ENCODE measurements at places on chromosomes 7 and 10.

DNA sequence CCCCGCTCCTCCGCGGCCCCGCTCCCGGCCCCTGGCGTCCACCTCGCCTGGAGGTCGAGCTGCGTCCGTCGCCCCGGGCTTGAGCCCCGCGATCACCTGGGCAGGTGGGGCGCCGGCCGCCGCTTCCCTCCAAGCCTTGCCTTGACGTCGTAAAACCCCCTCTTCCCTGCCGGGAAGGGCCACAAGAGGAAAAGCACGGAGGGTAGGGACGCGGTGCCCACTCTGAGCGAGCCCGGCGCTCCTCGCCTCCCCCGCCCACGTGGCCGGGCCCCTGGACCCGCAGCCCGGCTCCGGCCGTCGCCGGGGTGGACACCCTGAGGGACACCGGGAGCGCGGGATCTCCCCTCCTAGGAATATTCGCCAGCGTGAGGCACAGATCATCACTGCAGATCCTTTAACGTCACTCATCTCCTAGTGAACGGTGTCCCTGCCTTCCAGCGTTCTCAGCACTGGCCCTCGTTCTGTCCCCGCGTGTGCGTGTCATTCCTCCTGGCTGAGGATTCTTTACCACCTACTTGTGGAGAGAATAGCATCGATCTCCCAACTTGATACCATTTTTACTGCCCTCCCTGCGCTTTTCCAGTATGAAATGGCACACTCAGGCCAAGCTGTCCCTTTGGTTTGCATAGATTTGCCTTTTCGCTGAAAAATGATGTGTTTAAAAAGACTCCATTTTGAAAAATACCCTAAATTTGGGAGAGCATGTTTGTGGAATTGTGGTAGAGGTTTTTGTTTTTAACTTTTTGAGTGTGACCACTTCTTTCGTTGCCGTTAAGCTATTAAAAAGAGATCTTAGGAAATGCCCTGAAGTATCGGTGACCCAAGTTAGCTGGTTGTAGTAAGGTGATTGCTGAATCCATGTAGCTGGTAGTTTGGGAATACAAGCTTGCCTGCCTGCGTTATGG lies 649 bp downstream of the ACTR3B start:
- DNase-seq = no peak

DNA sequence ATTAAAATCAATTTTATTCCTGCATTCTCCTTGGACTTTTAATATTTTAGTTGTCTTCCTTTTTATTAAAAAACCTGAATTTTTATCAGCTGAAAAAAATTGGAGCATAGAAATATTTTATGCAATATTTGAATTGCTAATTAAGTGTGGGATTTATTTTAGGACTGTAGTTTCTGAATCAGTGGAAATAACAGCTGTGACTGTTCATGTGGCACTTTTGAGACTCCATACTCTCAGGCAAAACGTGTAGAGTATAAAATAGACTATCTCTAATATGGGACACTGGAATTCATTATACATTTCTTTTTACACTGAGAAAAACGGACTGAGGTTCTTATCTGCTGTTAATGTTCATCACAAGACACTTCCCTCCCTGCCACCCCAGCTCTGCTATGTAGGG lies 558.3 kb upstream of the TPK1 start:
- no peak for DNase-seq

DNA sequence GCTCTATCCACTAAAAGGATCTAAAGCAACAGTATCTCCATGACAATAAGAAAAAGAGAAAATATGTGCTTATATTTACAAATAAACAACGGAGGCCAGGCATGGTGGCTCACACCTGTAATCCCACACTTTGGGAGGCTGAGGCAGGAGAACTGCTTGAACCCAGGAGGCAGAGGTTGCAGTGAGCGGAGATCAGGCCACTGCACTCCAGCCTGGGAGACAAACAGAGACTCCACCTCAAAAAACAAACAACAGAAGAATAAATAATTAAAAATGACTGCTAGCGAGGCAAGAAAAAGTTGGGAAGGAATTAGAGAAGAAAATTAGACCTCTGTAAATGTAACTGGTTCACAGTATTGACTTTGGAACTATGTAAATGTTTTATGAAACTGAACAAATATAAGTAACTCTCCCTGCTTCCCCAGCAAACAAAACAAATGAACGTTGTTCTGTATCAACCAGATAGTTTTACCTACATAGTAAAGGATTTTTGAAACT lies 17.1 kb downstream of the TRIM24 start:
- DNase-seq = no peak

- DNase-seq = no peak
Measured at GRCh38 chr7:73438547-73439409, 5.2 kb downstream of the FZD9 start.

DNA sequence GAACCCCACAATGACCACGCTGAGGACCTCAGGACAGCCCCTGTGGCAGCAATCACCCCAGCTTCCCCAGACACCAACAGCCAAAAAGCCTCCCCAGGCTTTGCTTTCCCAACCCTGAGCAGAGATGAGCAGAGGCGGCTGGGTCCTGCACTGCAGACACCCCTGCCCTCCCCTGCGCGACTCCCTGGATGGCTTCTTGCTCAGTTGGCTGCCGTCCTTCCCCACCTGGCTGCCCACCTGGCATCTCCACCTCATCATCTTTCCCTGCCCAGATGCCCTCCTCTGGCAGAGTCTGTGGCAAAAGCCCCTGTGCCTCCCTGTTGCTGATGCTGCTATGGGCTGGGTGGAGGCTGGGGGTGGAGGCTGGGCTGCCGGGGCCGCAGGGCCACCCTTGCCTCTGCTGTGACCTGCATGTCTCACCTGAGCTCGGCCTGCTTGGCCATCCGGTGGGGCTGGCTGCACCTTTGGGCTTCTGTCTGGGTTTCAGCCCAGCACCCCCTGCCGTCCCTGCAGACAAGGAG lies 567.7 kb downstream of the TCERG1L start:
- no peak for DNase-seq

GRCh38 chr7:34838329-34838728 lies 180.3 kb downstream of the NPSR1 start:
- DNase-seq = no peak

DNA sequence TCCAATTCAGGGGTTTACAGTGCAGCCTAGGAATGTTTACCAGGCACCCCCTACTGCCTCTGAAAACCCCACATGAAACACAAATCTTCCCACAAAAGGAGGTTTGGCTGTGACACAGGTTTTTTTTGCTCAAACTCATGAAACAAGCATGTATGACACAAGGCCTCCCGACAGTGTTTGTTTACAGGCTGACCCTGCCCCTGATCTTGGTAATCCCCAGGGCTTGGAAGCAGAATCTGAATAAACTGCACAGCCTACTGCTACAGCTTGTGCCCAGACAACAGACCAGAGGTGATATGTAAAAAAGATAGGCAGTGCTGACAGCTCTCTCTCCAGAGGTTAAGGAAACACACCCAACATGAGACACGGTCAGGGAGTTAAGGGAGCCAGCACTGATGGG lies 184.2 kb downstream of the KMT2E start:
- no peak for DNase-seq

DNA sequence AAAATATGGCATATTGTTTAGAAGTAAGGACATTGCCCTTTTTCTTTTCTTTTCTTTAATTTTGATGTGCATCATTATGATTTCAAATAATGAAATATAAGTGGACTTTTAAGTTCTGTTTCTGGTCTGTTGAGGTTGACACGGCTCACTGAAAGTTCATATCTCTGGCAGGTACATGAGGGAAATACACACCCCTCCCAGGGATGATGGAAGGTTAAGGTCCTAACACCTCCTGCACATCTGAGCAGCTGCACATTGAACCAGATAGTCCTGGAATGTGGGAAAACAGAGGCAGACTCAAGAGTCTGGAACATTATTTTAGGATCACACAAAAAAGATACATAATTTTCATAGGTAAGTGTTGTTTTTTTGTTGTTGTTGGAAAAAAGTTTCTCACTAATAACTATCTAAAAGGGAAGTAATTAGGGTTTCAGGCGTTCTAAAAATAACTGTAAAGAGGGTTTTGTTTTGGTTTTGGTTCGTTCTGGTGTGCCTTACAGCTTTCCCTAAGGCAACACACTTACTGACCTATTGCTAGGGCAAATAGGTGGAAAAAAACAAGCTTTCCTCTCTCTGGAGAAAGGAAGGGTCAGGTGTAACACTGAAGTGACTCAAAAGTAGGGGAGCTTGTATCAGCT lies 201.2 kb upstream of the PRKCQ start:
- no peak for DNase-seq

DNA sequence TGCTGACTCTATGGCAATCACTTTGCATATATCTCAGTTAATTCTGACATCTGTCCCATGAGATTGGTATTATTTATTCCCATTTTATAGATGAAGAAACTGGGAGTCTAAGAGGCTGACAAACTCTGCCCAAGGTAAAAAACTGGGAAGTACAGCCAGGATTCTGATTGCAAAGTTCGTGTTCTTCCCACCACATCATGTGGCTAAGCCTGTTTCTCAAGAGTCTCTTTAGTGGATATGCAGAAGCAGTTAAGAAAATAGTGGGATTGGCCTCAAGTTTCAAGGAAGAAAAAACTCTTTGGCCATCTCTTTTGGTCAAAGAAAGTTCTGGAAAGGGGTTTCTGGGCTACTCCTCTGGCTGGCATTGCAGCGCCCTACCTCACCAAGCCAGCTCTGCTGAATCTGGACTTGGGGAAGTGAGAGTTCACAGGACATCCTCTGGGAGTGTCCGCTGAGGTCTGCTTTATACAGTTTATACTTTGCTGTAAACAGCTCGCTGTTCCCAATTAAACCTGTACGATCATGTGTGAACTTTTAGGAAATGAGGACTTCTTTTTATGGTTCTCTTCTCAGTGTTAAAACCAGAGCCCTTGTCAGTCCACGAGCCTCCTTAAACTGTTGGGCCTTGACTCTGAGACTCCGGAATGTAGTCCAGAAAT lies 12.2 kb upstream of the BMPR1A start:
- no peak for DNase-seq

GRCh38 chr10:34018129-34018528 lies 683.7 kb upstream of the NRP1 start:
- no peak for DNase-seq

GRCh38 chr7:46854958-46855473 lies 726.9 kb downstream of the TNS3 start:
- no peak for DNase-seq
